ENCODE measurements at places on chromosomes 16 and 17. TPM values are rescaled to one million over a fixed set of nuclear protein-coding genes. Genes with fewer than 3 reads are reported as not detected.

Gene JPH3
- total RNA-seq, result 4.8 TPM

- H3K27me3 ChIP-seq, result no peaks in the 10 kb centered on the region
- no peak for DNase-seq
- no peak overlapping the region for H3K4me3 ChIP-seq
- no peak overlapping the region for H3K27ac ChIP-seq
Measured at GRCh38 chr16:56675685-56676210, 6.1 kb downstream of the MT1H start.

DNA sequence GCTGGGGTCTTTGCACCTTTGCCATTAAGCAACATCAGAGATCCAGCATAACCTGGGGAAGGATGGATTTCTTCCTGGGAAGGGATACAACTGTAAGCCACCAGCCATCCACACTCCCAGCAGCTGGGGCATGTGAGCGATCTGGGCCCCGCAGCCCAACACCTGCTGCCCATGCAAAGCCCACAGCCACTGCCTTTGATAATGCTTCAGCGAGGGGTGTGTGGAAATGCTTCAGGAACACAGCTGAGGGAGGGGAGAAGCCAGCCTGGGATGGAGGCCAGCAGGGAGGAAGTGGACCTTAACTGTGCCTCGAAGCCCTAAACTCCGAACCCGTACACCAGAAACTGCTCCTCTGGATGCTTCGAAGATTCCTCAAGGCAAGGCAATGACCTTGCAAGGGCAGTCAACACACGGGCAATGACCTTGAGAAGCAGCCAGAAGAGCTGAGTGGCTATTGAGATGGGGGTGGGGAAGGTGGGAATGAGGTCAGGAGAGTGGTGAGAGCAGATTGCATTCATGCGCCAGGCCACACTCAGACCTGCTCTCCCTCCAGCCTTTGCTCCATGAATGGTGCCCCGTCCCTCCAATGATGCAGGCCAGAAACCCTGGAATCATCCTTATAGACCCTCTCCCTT lies 49.1 kb downstream of the KATNIP start:
- no peak for DNase-seq
- H3K27ac ChIP-seq, result no peak overlapping the region
- no peaks in the 10 kb centered on the region for H3K36me3 ChIP-seq
- H3K4me1 ChIP-seq, result no peaks in the 10 kb centered on the region
- H3K4me3 ChIP-seq, result no peak overlapping the region
- no peaks in the 10 kb centered on the region for H3K27me3 ChIP-seq

- H3K36me3 ChIP-seq, result no peaks in the 10 kb centered on the region
- peak overlapping the region; percentile 23 for H3K27ac ChIP-seq
- H3K4me3 ChIP-seq, result no peak overlapping the region
Measured at GRCh38 chr16:55126456-55126855, 195.8 kb downstream of the IRX5 start.

DNA sequence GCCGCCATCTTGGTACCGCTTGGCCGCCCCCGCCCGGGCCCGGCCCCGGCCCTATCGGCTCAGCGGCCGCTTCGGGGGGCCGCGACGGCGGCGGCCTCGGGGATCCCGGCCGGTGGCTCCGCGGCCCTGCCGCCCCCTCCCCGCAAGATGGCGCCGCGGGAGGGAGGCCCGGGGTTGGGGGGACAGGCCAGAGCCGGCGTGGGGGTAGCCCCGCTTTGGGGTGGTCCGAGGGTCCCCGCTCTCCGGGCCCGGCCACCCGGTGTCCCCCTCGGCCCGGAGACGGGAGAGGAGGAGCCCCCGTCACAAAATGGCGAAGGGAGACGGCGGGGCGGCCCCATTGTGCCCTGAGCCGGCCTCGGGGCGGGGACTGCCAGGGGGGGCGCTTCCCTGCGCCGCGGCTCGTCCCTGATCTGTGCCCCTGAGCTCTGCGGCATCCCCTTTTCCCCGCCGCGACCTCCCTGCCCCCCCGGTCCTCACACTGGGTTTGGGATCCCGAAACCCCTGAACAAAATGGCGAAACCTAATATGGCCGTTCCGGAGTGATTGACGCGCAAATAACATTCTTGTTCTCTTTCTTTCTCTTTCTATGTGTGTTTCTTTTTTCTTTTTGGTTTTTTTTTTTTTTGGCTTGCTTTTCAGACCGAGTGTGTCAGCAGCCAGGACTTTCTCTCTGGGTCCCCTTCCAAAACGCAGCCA lies 986 bp downstream of the HAPSTR1 start:
- peak overlapping the region; percentile 100 for H3K27ac ChIP-seq
- DNase-seq, result no peak
- peaks cover 3% of the 10 kb centered on the region for H3K36me3 ChIP-seq
- H3K27me3 ChIP-seq, result no peaks in the 10 kb centered on the region

Measured in Caco-2 (cell line).